ENCODE measurements at places on chromosomes 5 and 9.

DNA sequence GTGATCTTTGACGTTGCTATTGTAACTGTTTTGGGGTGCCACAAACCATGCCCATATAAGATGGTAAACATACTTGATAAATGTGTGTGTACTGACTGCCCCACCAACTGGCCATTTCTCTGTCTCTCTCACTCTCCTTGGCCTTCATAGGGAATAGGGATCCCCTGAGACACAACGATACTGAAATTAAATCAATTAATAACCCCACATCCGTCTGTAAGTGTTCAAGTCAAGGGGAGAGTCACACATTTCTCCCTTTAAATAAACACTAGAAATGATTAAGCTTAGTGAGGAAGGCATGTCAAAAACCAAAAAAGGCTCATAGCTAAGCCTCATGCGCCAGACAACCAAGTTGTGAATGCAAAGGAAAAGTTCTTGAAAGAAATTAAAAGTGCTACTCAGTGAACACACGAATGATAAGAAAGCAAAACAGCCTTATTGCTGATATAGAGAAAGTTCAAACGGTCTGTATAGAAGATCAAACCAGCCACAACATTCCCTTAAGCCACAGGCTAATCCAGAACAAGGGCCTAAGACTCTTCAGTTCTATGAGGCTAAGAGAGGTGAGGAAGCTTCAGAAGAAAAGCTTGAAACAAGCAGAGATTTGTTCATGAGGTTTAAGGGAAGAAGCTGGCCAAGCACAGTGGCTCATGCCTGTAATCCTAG, 111.1 kb downstream of the UGCG start:
- no peak for DNase-seq

DNA sequence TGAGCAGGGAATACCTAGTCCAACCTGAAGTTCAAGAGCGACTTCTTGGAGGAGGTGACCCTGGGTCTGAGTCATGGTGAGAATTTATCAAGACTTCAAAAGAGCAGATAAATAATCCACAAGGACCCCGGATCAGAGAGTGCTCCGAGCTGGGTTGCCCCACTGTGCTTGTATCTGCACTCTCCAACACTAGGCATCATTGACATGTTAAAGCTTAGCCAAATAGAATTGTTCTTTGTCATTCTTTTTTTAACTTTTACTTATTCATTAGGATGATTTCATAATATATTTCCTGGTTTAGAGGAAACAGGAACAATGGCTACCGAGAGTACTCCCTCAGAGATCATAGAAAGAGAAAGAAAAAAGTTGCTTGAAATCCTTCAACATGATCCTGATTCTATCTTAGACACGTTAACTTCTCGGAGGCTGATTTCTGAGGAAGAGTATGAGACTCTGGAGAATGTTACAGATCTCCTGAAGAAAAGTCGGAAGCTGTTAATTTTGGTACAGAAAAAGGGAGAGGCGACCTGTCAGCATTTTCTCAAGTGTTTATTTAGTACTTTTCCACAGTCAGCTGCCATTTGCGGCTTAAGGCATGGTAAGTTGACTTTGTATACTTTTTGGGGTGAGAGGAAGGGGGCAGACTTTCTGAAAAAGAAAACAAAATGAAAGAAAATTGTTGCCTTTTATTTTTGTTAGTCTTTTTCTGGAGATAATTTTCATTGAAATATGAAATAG, at the start of gene CARD6:
Gene CARD6 (plus strand): TSS at position 300 of the 738 bp plus-strand sequence. CDS start 16 bp downstream, at position 316.
- DNase-seq: no peak

DNA sequence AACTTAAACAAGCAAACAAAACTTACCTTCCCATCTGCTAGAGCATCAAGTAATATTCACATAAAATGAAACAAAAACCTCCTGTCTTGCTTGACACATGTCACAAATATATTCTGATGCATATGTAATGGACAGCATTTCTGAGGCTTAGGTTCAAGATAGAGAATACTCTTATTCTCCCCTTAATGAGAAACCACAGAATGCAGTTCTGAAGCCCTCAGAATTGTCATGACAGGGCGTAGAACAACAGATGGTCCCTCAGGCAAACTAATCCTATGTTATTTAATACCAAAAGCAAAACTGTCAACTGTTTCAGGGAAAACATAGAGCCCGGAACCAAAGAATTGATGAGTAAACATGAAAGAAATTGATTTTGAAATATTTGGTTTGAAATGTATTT, 229.9 kb upstream of the RIOK2 start:
- no peak for DNase-seq

- no peak for DNase-seq
These were observed 246.0 kb downstream of the ENC1 start for GRCh38 chr5:74394528-74394915.

- no peak for DNase-seq
These were observed 54.9 kb downstream of the WDR41 start for GRCh38 chr5:77437194-77437593.

- DNase-seq: no peak
These were observed 92.4 kb upstream of the CAST start for GRCh38 chr5:96569770-96570169.

DNA sequence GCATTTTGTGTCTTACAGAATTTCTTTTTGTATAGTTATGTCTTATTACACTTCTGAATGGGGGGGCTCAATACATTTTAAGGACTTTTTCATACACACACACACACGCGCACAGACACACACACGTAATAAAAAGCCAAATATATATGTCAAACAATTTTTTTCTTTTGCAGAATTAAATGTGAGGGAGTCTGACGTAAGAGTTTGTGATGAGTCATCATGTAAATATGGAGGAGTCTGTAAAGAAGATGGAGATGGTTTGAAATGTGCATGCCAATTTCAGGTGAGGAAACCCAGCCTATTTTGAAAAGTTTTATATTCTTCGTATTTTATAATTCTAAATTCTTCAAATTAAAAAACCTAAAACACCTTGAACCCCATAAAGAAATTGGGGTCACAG, 25.6 kb downstream of the TMEFF1 start:
- DNase-seq: no peak

GRCh38 chr9:129068990-129069861, 11.7 kb upstream of the DOLPP1 start:
- no peak for DNase-seq

DNA sequence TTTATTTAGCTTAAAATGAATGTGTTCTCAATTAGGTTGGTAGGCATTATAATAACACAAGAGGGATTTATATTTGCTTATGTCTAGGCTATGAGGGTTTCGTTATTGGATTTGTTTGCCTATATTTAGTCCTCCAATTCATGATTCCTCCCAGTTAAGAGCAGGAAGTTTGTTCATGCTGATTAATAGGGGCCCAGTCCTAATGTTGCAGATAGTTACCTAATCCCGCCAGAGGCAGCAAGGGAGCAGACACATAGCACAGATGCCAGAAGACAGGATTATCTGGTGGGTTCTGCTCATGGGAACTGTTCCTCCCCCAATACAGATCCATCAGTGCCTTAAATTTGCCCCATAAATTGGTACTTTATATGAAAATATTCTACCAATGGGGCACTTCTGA, 100.8 kb upstream of the TLE4 start:
- no peak for DNase-seq

DNA sequence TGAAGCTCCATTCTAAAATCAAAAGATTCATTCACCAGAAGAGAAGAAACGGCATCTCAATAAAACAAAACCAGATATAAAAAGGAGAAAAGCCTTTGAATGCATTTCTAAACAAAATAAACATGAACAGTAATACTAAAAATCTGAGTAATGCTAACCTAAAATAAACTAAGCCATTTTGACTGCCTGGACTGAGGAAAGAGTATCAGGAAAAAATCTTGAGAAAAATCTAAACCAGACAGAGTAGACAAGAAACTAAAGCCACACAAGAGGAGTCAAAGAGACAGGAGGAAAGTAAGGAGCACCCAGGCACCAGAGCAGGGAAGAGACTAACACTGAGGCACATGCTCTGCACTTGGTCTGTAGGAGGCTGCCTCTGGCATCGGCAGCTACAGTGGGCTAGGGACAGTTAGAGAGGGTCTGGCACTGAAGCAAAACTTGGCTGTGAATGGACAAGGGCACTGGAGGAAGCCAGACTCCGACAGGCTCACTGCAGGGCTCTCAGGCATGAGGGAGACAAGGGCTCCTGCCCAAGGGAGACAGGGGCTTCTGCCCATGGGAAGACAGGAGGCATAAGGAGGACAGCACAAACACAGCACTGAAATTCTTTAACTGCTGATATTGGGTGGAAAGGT, 50.2 kb downstream of the DROSHA start:
- no peak for DNase-seq

DNA sequence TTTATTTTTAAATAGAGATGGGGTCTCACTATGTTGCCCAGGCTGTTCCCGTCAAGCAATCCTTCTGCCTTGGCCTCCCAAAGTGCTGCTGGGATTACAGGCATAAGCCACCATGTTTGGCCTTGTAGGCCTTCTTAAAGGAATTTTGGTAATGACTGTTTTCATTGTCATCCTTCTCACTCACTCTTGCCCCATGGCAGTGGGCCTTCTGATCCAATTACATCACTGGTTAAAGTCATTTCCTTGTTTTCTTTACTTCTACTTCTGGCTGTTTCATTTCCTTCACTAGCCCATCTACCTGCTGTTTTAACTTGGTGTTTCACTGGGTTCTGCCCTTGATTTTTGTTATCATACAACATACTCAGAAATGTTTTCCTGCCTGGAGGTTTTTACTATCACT, 20.1 kb upstream of the NIM1K start:
- DNase-seq: no peak

- no peak for DNase-seq
These were observed 193.6 kb downstream of the GLIS3 start for GRCh38 chr9:4106081-4106759.

GRCh38 chr9:108439947-108440346, 415.8 kb downstream of the ACTL7B start:
- DNase-seq: no peak

GRCh38 chr9:95023217-95024003, 294.1 kb downstream of the FANCC start:
- DNase-seq: no peak

- no peak for DNase-seq
These were observed 16.0 kb upstream of the ZCCHC7 start for GRCh38 chr9:37104183-37104889.

GRCh38 chr9:7979611-7980010, 180.0 kb upstream of the DMAC1 start:
- no peak for DNase-seq

GRCh38 chr9:126672634-126673284, 59.0 kb downstream of the LMX1B start:
- DNase-seq: no peak

- no peak for DNase-seq
These were observed 233.9 kb upstream of the ZNF608 start for GRCh38 chr5:124980163-124980941.

DNA sequence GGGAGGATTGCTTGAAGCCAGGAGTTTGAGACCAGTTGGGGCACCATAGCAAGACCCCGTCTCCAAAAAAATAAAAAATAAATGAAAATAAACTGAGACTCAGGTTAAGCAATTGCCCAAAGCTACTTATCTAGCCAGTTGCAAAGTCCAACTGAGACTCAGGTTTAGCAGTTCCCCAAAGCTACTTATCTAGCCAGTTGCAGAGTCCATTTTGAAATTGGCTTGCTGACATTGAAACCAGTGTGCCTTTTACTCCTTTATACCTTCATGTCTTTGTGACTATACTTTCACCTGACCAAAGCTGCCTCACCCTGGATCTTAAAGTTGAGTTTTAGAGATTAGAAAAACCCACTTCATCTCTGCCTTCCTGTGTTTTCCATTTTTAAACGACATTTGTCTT, 66.5 kb downstream of the GALNT10 start:
- DNase-seq: no peak

- DNase-seq: no peak
These were observed 353.5 kb upstream of the CDH6 start for GRCh38 chr5:30839956-30840355.

DNA sequence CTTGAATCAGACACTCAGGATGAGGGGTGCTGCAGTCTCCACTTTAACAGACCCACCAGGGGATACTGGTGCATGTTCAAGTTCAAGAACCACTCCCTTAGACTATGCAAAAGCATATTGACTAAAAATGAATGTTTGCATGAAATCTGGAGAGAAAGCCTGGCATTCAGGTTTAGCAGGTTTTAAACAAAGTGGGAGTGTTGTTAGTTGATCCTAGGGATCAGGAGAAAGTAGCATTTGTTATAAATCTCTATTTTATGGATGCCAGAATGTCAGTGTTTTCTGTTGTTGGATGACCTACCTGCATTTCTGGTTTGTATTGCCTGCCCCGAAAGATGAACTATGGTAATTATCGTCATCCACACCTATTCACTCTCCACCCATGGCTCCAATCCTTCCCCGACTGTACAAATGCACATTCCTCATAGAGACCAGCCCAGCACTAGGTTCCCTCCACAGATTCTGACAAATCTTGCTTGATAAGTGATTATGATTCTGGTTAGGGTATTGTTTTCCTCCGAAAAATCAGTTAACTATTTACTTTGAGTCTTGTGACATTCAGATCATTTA, 17.2 kb downstream of the TMEM252 start:
- DNase-seq: no peak

GRCh38 chr5:115166744-115167393, 2.8 kb downstream of the TRIM36 start:
- DNase-seq: no peak

GRCh38 chr9:14189578-14189977, 124.4 kb downstream of the NFIB start:
- no peak for DNase-seq

DNA sequence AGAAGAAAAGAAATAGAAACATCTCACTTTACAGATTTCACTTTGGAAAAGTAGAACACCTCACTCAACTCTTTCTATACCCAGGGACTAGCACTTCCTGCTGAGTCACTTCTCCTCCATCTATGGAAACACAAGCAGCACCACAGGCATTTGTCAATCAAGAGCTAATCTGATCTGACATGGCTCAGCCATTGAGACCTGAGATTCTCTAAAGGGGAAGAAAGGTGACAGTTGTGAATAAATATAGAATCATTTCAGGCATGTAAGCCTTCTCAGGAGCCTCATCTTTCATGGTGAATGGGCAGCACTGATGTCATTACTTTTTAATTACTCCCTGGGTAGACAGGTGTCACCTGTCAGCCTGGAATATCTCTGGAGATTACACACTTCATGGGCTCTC, 559.8 kb downstream of the HINT1 start:
- DNase-seq: no peak

GRCh38 chr9:105359892-105360291, 87.9 kb upstream of the FSD1L start:
- DNase-seq: no peak

DNA sequence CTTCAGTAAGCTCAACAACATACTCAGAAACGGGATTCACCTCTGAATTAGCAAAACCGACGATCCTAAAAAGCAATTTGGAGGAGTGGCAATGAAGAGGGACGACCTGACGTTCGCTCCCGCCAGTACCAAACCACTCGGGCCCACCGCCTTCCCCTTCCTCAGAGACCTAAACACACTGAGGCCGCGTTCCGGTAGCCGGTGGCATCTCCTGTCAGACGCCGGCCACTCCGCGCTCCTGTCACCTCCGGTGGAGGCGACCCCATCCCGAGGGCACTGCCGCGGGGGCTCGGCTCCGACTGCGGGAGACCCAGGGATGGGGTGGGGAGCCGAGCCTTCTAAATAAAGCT, 617 bp downstream of the PPP6C start:
- DNase-seq: no peak
